HEK293T (cell line): ENCODE measurements at places on chromosomes 5 and 9.
A peak's percentile ranks its signal among the peaks of the same experiment; 100 is the strongest.

- DNase-seq: no peak
These were observed 125.5 kb downstream of the EPB41L4A start for GRCh38 chr5:112293587-112293986.

GRCh38 chr5:91366551-91366950 is 16.6 kb downstream of the ARRDC3 start:
- no peak for DNase-seq

GRCh38 chr5:99141534-99142128 is 212.8 kb upstream of the CHD1 start:
- no peak for DNase-seq

GRCh38 chr5:74031536-74031935 is 405.5 kb downstream of the ARHGEF28 start:
- DNase-seq: no peak

DNA sequence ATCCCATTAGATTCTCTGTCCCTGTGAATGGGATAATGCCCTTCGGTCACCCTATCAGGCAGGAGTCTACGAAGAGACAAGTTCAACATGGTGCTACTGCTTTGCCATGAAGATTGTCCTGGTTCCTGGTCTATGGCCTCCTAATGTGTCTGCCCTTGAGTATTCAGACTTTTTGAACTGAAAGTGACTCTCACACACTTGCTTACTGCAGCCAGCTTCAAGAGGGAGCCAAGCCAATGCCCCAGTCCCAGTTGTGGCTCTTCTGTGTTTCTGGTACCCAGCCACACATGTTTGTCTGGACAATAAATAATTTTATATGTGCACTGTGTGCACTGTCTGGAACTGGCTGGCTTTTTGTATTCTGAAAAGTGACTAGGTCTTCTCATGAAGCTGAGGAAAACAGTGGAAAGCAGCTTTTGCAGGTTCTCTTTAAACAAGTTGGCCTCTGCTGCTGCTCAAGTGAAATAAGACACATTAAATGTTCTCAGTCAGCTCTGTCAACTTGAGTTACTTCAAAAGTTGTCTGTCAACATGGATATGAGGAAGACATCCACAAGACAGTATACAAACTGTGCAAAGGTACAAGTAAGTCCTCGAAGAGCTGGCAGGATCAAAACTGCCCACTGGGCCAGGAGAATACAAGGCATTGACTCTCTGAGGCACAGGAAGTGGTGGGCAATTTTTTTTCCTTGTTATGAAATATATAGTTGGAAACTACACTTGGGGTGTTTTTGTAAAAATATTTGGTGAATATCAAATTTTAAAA is 60.0 kb downstream of the ZNF608 start:
- DNase-seq: no peak

DNA sequence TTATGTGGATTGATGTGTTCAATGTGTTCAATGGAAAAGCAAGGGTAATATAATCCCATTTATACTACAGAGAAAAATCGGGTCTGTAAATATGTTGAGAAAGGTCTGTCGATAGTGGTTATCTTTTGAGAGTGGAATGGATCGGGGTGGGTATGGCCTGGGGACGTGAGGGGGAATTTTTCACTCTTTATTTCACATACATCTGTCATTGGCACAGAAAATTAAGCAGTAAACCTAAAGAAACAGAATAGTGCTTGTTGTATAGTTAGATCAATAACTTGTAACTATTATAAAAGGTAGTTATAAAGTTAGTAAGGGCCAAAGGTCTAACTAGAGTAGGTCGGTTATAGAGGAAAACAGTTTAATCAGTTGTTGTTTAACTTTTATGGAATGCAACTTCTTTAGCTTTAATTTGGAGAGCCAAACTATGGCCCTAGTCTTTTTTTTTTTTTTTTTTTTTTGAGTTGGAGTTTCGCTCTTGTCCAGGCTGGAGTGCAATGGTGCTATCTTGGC is 66.1 kb upstream of the ABL1 start:
- no peak for DNase-seq

GRCh38 chr5:159156426-159157238 is 52.7 kb downstream of the RNF145 start:
- DNase-seq: peak; percentile 65

DNA sequence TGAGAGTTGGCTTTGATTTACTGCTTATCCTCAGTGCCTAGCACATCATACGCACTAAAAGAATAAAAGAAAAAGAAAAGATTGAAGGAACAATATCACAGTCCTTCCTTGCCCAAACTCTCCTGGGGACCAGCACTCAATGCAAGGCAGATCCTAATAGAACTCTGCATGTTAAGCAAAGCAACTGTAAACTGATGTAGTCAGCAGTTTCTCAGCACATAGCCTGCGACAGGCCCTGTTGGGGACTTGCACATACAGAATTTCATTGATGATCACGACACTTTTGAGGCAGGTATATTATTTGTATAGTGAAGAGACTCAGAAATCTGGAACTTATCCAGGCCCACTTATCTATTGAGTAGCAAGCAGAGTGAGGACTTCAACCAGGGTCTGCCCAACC is 15.4 kb downstream of the NIPAL4 start:
- DNase-seq: no peak

DNA sequence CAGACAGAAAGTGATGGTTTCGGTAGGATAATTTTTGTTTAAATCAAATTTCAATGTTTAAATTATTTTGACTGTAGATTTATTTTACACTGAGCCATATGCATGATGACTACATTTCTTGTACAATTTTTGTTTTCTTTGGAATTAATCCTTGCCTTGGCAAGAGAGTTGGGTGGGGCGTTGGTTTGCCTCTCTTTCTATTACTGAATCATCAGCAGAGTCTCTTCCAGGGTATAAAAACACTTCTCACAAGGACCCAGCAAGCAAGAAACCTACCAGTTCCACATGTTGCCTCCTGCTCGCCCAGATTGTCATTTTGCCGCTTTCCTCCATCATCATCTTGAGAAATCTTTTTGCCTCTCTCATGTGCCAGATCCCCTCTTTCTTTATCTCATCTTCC is 455.0 kb upstream of the DMAC1 start:
- no peak for DNase-seq

DNA sequence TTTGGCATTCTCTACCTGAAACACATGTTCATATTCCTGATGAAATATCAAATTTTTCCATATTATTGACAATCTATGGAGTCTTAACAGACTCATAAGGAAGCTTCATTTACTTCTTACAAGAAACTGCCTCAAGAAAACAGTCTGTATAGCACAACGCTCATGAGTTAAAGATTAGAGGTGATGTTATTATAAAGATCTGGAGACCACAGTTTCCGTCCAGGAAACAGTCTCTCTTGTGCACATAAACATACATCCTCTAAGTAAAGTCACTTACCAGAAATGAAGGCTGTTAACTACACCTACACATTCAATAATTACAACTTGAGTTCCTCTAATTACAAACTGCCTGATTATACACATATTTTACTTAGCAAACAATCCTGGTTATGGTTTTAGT is 86.9 kb downstream of the RAPGEF6 start:
- DNase-seq: no peak

DNA sequence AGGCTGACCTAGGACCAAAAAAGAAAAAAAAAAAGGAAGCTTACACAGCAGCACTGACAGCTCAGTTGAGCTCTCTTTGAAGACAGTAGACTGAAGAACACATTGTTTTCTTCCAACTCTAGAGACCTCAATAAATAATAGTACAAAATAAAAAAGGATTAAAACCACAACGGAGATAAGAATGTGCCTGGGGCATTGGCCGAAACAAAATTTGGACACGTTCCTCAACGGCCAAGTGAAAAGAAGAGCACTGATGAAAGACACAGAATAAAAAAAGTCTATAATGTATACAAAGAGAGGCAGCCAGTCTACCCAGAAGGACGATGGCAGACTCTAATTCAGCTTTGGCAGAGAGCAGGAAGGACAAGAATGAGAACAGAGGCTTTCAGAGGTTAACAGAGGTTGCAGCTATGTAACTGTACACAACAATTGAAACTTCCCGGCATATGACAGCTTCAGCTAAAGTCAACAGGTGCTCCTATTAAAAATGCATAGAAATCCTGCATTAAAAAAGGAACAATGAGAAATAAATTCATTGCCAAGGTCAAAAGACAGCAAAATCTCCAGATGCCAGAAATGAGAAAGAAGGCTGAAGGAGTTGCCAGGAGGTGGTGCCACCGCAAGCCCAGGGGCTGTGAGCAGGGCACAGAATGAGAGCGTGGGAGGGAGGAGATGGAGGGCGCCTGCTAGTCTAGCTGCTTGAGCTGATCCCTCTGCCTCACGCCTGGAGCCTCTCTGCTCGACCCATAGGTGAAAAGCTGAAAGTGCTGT is 113.9 kb downstream of the DCP2 start:
- DNase-seq: no peak

GRCh38 chr5:134432677-134433359 is 21.1 kb upstream of the CDKN2AIPNL start:
- DNase-seq: no peak

DNA sequence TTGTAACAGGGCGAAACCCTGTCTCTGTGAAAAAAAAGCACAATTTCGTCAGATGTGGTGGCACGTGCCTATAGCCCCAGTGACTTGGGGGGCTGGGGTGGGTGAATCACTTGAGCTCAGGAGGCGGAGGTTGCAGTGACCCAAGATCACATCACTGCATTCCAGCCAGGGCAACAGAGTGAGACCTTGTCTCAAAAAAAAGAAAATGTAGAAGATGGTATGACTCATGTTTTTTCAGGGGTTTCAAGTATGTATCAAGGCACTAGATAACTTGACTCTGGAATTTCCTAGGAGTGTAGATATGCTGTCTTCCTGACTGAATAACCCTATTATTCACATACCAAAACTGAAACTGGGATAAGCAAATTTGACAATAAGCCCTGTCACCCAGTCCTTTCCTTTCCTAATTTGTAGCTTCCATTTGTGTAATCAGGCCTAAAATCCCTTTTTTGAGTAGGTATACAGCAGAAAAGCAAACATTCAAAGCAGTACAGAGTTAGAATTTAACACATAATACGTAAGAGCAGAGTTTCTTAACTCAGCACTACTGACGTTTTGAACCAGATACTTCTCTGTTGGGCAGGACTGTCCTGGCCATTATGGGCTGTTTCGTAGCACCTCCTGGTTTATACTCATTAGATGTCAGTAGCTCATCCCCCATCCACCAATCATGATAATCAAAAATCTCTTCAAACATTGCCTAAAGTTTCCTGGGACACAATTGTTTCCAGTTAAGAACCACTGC is 17.3 kb upstream of the ANKRD18B start:
- no peak for DNase-seq

DNA sequence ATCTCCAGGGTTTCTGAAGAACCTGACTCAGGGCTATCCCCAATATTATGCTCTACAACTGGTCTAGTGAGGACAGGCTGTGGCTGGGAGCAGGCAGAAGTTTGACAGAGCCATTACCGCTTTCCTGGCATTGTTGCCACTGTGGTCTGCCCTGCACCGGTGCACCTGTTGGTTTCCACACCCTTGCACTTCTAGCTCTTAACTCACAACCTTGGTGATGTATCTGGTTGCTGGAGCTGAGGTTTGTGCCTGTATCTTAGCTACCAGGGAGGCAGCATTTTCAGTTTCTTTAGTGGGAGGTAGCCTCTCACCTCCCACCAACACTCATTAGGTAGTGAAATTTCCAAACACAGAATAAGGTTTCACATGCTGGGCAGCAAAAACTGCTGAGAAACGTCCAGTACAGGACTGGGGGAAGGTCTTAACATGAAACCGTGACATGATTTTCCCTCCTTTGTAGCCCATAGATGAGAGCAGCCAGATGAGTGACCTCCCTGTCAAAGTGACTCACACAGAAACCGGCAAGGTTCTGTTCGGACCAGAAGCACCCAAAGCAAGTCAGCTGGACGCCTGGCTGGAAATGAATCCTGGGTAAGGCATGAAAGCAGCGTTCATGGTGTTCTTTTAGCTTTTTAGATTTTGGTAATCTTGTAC is 57.7 kb downstream of the SMARCA2 start:
- DNase-seq: no peak

- DNase-seq: no peak
These were observed 2.7 kb downstream of the OR2V2 start for GRCh38 chr5:181149806-181150733.

GRCh38 chr9:5041390-5042115 is 56.5 kb downstream of the JAK2 start:
- no peak for DNase-seq

DNA sequence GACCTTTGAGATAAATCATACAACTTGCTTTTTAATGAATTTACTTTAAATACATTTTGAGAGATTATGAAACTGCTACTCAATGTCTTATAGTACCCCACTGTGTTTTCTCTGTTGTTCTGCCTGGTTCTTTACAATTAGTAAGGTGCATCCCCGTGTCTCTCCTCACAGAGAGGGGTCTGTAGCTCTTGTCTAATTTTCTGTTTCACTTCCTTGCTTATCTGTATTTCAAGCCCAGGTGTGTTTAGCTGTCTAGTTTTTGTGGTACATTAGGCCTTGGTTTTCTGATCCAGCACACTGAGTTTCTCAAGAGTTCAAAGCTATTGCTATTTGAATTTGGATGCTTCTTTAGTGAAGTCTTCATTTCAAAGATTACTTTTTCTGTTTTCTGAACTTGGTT is 105.1 kb downstream of the MAST4 start:
- no peak for DNase-seq

- no peak for DNase-seq
These were observed 5.5 kb downstream of the ANGPTL2 start for GRCh38 chr9:127116957-127117356.

DNA sequence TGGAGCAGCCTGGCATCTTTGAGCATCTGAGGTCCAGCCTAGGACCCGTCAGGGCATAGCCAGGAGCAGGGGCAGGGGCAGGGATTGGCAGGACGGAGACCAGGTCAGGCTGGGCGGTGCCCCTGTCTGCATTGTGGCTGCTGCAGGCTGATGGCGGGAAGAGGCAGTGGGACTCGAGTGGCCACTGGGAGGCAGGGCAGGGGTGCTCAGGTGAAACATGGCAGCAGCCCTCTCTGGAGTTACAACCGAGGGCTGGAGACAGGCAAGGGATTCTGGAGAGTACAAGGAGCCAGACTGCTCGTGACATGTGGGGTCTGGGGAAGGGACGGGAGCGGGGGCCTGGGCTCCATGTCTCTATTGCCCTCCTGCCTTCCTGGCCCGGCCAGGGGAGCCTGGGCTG is 97.4 kb upstream of the RAPGEF1 start:
- no peak for DNase-seq

DNA sequence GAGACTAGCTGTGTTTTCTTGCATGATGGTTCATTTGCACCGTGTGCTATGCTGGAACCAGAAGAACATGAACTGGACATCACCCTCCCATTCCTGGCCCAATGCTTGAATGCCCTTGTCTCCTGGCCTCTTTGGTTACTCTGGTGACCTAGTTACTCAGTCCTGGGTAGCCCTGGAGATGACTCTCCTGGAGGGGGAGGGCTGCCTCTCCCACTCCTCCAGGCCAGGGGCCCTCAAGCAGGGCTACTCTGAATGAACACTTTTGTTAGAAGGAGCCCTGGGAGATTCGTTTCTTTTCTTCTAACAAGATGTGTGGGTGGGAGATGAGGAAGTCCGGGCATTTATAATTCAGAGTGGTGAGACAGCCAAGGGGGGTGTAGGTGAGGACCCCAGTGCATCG is 12.0 kb upstream of the NKX2-5 start:
- no peak for DNase-seq

- no peak for DNase-seq
These were observed 87.5 kb downstream of the TRPM6 start for GRCh38 chr9:74800226-74800625.
